Activated CD8-positive, alpha-beta memory T cell treated with anti-CD3 and anti-CD28 coated beads for 48 hours (primary cell): ENCODE measurements at places on chromosomes 13 and 19.

GRCh38 chr19:28927456-28927855 lies 285.5 kb downstream of the UQCRFS1 start:
- DNase-seq, result no peak

DNA sequence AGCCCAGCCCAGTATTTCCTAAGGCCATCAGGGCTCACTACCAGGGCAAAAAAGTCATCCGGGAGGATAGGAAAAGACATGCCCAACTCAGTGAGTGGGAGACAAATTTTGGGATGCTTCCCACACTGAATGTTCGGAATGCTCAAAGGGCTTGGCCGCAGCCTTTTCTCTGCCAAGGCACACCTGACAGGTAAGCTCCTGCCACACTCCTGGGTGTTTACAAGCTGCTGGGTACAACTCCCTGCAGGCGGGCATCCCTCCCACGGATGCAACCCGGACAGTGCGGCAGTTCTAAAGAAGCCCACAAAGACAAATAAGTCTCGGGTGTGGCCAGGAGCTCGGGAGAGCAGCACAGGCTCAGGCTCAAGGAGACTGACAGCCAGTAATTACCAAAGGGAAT lies 28.1 kb downstream of the SLC7A1 start:
- no peak for DNase-seq

GRCh38 chr13:113995051-113995601 lies 21.2 kb upstream of the C13orf46 start:
- no peak for DNase-seq

GRCh38 chr13:101698400-101698799 lies 245.9 kb downstream of the ITGBL1 start:
- no peak for DNase-seq

DNA sequence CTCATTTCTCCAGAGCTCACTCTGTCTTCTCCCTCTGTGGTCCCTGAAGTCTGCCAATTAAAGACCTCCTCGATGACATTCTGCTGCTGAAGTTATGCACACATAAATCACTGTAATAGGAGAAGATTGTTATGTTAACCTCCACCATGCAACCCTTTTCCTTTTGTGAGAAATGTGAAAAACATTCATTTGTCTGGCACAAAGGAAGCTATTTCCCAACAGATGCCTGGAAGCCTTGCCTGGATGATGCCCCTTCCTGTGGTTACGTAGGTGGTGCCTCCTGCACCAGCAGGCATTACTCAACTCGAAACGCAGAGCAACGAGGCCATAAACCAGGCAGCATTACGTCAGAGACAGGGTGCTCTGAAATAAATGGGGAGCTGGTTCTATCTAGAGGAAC lies 327.4 kb upstream of the ZNF507 start:
- DNase-seq, result no peak

DNA sequence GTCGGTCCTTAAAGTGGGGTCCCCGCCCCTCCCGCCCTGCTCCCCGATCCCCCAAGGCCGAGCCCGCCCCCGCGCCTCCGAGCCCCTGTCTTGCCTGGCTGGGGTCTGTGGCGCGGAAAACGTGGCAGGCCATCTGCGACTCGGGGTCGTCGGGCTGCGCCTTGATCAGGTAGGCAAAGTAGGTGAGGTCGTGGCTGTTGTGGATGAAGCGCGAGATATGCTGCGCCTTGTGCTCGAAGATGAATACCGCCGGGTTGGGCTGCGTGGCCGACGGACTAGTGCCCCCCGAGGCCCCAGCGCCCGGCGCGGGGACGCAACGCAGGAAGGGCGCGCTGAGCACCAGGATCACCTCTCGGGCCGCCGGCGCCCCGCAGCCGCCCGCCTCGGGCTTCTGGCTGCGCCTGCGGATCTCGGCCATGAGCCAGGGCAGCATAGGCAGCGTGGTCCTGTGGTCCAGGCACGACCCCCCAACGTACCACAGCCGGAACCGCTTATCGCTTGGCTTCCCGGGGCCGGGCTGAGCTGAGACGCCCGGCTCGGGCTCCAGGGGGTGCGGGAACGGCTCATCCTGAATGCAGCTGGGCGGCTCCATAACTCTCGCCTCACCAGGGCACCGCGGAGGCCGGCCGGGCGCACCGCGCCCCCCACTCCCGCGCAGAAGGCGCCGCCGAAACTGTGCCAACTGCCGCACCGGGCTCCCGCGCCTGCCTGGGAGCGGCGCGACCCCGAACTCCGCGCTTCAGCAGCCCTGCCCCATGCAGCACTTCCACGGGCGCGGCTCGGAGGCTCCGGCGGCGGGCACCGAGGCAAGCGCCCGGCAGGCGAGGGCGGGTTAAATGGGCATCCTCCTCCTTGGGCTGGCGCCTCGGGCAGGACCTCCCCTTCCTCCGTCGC lies 546 bp downstream of the TBC1D4 start:
- DNase-seq, result peak; percentile 44

DNA sequence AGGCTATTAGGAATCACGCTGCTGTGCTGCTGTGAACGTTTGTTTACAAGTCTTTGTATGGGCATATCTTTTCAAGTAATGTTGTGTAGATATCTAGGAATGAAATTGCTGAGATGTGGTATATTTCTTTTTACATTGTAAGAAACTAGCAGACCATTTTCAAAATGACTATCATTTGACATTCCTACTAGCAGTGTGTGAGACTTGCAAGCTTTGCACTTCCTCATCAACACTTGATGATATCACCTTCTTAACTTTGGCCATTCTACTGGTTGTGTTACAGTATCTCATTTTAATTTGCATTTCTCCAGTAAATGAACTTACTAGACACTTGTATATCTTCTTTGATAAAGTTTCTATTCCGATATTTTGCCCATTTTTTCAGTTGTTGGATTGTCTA lies 12.1 kb downstream of the METTL21C start:
- no peak for DNase-seq

- no peak for DNase-seq
Measured at GRCh38 chr13:50386541-50387050, 371.4 kb downstream of the KCNRG start.

DNA sequence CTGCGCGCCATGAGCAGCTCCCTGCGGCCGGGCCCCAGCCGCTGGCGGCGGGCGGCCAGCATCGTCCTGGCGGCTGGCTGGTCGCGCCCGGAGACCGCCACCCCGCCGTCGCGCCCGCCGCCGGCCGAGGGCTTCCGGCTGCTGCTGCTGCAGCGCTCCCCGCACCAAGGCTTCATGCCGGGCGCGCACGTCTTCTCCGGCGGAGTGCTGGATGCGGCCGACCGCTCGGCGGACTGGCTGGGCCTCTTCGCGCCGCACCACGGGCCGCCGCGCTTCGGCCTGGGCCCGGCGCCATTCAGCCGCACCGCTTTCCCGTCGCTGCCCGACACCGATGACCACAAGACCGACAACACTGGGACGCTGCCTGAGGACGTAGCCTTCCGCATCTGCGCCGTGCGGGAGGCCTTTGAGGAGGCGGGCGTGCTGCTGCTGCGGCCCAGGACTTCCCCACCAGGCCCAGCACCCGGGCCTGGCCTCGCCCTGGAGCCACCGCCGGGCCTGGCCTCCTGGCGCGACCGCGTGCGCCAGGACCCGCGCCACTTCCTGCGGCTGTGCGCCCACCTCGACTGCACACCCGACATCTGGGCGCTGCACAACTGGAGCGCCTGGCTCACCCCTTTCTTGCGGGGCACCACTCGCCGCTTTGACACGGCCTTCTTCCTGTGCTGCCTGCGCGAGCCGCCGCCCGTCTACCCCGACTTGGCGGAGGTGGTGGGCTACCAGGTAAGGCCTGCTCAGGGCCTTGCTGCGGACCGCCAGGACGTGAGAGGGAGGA lies 518 bp downstream of the NUDT19 start:
- DNase-seq, result peak; percentile 44

- DNase-seq, result no peak
Measured at GRCh38 chr19:23992348-23992747, 77.7 kb downstream of the ZNF726 start.

DNA sequence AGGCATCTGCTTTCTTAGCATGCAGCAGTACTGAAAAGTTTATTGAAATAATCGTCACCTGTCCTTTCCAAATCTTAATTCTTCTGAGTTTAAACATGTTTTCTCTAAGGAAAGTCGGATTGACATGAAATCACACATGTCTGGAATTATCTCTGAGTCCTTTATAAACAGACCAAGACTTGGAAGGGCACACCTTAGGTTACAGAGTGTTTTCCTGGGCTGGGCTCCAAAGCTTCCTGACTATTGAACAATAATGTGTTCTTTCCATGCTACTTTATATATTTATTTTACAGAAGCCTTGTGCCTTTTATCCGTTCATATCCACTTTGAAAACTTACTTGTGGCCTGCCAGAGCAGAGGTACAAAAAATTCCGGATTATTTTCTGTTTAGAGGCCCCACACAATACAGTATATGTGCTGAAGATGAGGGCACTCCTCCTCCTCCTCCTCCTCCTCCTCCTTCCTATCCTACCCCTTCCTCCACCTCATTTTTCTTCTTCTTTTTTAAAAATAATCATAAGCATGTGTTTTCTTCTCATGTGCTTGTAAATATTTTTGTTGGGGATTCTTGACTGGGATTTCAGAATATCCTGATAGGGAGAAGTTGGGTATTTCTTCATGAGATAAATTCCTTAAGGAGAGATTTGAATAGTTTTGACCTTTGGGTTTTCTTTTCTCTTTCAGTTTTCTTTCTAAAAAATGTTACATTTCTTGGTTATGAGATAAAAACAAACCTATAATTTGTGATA lies 52.3 kb downstream of the LRCH1 start:
- DNase-seq, result no peak
